Suppressor macrophage (primary cell): ENCODE measurements at places on chromosomes 12 and 14.

DNA sequence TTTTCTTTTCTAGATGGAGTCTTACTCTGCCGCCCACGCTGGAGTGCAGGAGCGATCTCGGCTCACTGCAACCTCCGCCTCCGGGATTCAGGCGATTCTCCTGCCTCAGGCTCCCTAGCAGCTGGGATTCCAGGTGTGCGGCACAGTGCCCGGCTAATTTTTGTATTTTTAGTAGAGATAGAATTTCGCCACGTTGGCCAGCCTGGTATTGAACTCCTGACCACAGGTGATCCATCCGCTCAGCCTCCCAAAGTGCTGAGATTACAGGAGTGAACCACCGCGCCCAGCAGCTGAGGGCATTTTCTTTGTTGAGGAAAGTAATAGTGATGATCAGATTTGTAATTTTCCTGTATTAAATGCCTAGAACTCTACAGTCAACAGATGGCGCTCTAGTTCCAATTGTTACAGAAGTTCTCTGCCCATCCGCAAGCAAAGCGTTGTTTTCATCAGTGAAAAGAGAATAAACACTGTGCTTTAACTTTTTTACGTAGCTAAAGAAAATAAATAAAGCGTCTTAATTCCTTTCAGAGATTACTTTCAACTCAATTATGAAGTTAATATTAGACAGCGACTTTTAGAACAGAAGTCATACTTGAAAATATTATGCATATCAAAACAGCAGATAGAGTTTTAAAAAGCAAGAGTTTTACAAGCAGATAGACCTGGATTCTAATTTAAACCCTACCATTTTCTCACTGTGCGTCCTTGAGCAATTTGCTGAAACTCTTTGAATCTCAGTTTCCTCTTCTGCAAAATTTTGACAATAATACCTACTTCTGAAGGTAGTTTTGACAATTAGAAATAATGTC lies 335.1 kb downstream of the DUSP6 start:
- DNase-seq: peak; percentile 81

- DNase-seq: no peak
These were observed 408.5 kb upstream of the RGS6 start for GRCh38 chr14:71523630-71524319.

GRCh38 chr12:96985515-96986362 lies 78.7 kb downstream of the NEDD1 start:
- peak; percentile 41 for DNase-seq

DNA sequence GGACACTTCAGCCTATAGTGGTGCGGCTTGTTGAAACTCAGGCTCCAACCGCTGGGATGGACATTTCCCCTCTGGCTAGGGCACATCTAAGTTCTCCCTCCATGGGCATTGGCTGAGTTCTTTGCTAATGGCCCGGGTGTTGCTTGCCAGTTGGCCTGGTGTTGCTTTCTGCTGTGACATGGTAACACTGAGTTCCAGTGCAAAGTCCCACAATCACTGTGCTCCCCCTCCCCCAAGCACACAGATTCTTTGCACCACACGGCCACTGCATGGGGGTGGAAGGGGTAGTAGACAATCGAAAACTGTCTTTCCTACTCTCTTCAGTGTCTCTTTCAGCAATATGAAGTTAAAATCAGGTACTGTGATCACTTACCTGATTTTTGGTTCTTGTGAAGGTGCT lies 308.2 kb downstream of the FUT8 start:
- no peak for DNase-seq

GRCh38 chr14:56268039-56268438 lies 149.8 kb downstream of the PELI2 start:
- no peak for DNase-seq

- DNase-seq: no peak
These were observed 15.0 kb upstream of the TMTC2 start for GRCh38 chr12:82671673-82672195.

- DNase-seq: peak; percentile 29
These were observed 5.5 kb upstream of the KRT8 start for GRCh38 chr12:52910248-52910883.

GRCh38 chr12:67909681-67910080 lies 79.6 kb upstream of the IFNG-AS1 start:
- DNase-seq: no peak

- DNase-seq: no peak
These were observed 465.7 kb downstream of the NOVA1 start for GRCh38 chr14:26132061-26132645.

DNA sequence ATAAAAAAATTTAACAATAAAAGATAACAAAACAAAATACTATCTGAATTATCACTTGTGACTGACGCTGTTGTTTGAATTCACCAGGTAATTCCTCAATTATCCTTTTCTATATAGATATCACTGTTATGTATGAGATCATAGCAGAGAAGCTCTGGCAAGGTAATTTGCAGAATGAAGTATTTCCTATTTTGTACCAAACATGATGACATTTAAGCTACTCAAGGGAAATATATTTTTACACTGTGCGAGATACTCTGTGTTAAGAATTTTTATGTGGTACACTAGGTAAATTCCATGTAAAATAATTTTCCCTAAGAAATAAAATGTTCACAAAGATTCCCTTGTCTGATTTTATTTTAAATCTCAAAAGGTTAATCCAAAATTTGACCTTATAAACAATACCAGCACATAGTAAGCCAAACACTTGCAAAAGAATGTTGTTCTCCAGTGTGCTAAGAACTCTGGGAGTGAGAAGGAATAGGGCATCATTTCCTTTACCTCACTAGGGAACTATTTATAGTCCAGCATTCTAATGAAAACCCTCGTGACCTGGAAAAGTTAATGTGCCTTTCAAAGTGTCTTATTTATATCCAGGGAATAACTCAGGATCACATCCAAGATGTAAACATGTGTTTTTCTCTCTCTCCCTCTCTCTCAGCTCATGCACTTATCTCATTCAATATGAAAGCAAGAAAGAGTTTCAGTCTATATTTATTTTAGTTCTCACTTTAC lies 115.2 kb upstream of the RAP1B start:
- no peak for DNase-seq

- no peak for DNase-seq
These were observed 339.3 kb downstream of the BCL11B start for GRCh38 chr14:98932431-98933325.

- no peak for DNase-seq
These were observed 36.1 kb downstream of the TMCC3 start for GRCh38 chr12:94614288-94614721.

DNA sequence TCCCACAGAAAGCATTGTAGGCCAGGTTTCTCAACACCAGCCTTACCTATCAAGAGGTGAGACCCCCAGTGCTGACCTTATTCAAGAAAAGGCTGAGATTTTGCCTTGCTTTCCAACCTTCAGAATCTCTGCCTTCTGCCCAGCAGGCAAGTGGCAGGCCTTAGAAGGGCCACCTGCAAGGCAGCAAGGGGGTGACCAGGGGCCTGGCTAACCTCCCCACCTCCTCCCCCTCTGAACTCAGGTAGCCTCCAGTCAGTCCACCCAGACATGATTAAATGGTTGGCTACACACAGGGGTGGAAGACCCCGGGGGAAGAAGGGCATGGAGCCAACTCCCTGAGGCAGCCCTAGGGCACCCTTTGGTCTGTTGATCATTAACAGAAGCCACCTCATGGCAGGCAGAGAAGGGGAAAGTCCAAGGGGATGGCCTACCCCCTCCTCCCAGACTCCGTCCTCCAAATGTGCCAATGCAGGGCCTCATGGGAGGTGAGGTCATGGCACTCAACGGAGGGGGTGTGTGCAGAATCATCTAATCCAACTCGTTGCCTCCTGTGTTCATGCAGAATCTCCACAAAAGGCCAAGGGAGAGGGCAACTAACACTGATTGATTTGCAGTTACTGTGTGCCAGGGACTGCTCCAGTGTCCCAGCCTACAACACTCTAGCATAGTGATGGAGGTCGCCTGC lies 8.5 kb downstream of the ZFP36L1 start:
- no peak for DNase-seq

- no peak for DNase-seq
These were observed 209.1 kb upstream of the DAAM1 start for GRCh38 chr14:58979325-58979724.
